Non-pigmented ciliary epithelial cell (primary cell): ENCODE measurements at places on chromosomes 1 and 21.

- DNase-seq = no peak
These were observed 70.7 kb downstream of the COL24A1 start for GRCh38 chr1:86085741-86086409.

GRCh38 chr1:21490774-21491487, 18.3 kb upstream of the ALPL start:
- no peak for DNase-seq

DNA sequence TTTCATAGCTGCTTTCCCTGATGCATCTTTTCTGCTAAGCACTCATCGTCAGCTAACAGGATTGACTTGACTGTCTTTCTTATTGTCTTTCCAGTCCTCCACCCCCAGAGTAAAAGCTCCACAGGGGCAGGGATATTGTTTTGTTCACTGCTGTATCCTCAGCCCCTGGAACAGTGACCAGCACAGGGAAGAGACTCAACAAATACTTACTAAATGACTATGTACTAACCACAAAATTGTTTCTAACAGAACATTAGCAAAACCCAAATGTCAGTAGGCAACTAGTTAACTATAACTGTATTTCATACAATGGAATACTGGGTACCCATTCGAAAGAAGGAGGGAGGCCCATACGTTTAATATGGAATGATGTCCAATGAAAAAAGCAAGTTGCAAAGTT, 53.0 kb downstream of the BCAR3 start:
- no peak for DNase-seq

DNA sequence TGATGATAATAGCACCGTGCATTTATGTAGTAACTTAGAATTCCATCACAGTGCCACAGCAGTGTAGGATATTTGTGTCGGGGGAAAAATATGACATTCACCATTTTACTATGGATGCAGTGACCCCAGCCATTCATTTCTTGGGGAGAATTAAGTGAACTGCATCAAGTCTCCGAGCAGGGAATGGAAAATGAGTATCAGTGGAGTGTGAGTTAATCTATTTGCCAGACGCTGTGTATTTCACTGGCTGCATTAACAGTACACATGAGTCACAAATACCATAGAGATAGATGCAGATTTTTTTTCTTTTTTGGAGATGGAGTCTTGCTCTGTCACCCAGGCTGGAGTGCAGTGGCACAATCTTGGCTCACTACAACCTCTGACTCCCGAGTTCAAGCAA, 33.8 kb upstream of the SLC45A1 start:
- DNase-seq = no peak

DNA sequence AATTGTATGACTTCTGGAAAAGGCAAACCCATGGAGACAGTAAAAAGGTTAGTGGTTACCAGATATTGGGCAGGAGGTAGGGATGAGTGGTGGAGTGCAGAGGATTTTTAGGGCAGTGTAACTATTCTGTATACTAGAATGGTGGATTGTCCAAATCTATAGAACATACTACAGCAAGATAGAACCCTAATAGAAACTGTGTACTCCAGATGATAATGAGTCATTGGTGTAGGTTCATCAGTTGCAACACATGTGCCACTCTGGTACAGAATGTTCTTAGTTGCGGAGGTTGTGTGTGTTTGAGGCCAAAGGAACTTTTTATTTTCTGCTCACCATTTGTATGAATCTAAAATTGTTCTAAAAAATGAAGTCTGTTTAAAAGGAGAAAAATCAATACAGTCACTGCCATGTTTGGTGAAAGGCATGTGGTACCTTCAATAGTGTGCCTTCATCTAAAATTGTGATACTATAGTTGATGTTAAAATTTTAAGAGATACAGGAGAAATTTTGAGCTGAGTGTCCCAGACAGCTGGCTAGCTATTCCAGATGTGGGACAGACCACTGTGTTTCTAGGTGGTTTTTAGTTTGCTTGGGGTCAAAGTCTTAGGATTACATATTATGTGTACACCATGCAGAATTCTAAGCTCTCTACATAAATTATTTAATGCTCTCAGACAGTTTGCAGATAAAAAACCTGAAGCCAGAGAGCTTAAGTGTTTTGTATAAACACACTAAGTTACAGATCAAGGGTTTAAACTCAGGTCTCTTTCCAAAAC, 150.5 kb downstream of the RPS6KC1 start:
- DNase-seq = peak; percentile 17

DNA sequence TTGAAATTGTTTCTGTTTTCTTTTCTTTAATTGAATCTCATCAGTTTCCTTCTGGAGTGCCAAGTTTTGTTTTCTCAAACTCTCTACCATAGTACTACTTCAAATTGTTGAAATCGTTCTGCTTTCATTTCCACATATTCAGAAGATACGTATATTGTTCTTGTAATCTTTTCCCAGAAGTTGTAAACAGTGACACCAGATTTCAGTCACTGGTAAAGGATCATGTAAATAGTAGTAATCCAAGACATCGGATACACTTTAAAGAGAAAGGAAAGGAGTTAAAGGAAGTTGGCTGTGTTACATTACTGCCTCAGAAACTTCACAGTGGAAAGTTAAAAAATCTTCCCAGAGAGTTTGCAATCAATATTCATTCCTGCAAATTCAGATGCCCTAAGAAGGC, 67.5 kb downstream of the RGL1 start:
- no peak for DNase-seq
